Left renal cortex interstitium (tissue), 4 donors: ENCODE measurements at places on chromosomes 7 and 10. TPM values are rescaled to one million over a fixed set of nuclear protein-coding genes. Genes with fewer than 3 reads are reported as not detected.

PRTFDC1 gene
- 45.2 TPM for polyA plus RNA-seq

AKR1D1 gene
- polyA plus RNA-seq: 0.21 TPM

BAMBI gene
- polyA plus RNA-seq: 39.2 TPM

ABLIM1 gene
- 101 TPM for polyA plus RNA-seq

TUBB8 gene
- polyA plus RNA-seq: 0.41 TPM

FEZF1 gene
- not detected for polyA plus RNA-seq

MET gene
- 39.0 TPM for polyA plus RNA-seq

DNAH11 gene
- 3.3 TPM for polyA plus RNA-seq
